ENCODE measurements at places on chromosomes 2 and 18. TPM values are rescaled to one million over a fixed set of nuclear protein-coding genes. Genes with fewer than 3 reads are reported as not detected.

GRCh38 chr2:217977840-217978535, 24.8 kb downstream of the TNS1 start:
- no peak for DNase-seq
- no peaks in the 10 kb centered on the region for H3K27me3 ChIP-seq
- H3K27ac ChIP-seq = no peak overlapping the region
- H3K36me3 ChIP-seq = no peaks in the 10 kb centered on the region
- no peaks in the 10 kb centered on the region for H3K4me1 ChIP-seq

GRCh38 chr2:50379351-50379750, 652.6 kb downstream of the NRXN1 start:
- no peak overlapping the region for H3K27ac ChIP-seq
- no peak for DNase-seq
- no peaks in the 10 kb centered on the region for H3K36me3 ChIP-seq
- no peak overlapping the region for H3K4me3 ChIP-seq
- H3K4me1 ChIP-seq = no peaks in the 10 kb centered on the region

GRCh38 chr2:172091761-172092566, 6.7 kb downstream of the DLX1 start:
- H3K27me3 ChIP-seq = peaks cover 78% of the 10 kb centered on the region
- no peak overlapping the region for H3K27ac ChIP-seq
- no peaks in the 10 kb centered on the region for H3K36me3 ChIP-seq
- DNase-seq = no peak
- H3K4me3 ChIP-seq = no peak overlapping the region
- peaks cover 7% of the 10 kb centered on the region for H3K4me1 ChIP-seq

Gene CFAP53
- polyA plus RNA-seq = not detected

DNA sequence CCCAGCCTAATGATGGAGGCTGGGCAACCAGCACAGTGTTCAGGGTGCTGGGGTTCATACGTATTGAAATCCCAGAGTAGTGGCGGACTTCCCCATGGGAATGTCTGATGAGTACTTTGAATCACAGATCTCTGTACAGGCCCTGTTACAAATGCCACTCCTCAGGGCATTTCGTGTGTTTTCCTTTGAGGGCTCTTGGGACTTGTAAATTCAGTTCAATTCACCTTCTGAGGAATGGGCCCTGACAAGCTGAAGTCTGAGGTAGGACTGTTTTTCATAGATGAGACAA, 288 bp upstream of the RDH14 start:
- H3K27ac ChIP-seq = peak overlapping the region; percentile 25
- no peak for DNase-seq
- no peaks in the 10 kb centered on the region for H3K27me3 ChIP-seq
- peak overlapping the region; percentile 91 for H3K4me3 ChIP-seq

Gene TOGARAM2
- polyA plus RNA-seq = 0.92 TPM

- no peaks in the 10 kb centered on the region for H3K36me3 ChIP-seq
- no peaks in the 10 kb centered on the region for H3K27me3 ChIP-seq
- DNase-seq = no peak
- H3K4me1 ChIP-seq = no peaks in the 10 kb centered on the region
These were observed 141.7 kb downstream of the NDUFA10 start for GRCh38 chr2:239883326-239884050.

Gene PAX3
- 0.06 TPM for polyA plus RNA-seq

Gene ABCA12
- polyA plus RNA-seq = not detected

- H3K4me3 ChIP-seq = no peak overlapping the region
- H3K27me3 ChIP-seq = no peaks in the 10 kb centered on the region
- H3K36me3 ChIP-seq = no peaks in the 10 kb centered on the region
These were observed 317.9 kb upstream of the VRK2 start for GRCh38 chr2:57728691-57729090.

Gene SLC11A1
- polyA plus RNA-seq = 8.4 TPM

Gene PID1
- polyA plus RNA-seq = 22.3 TPM

- DNase-seq = no peak
- H3K4me3 ChIP-seq = no peak overlapping the region
- no peak overlapping the region for H3K27ac ChIP-seq
- no peaks in the 10 kb centered on the region for H3K4me1 ChIP-seq
- H3K36me3 ChIP-seq = no peaks in the 10 kb centered on the region
- H3K27me3 ChIP-seq = no peaks in the 10 kb centered on the region
These were observed 573.5 kb upstream of the SETBP1 start for GRCh38 chr18:44107187-44107586.

Measured in small intestine (tissue), 16 donors.